HuH-7 (cell line): ENCODE measurements at places on chromosomes 7 and 10.

GRCh38 chr10:98260350-98260749 is 7.6 kb downstream of the LOXL4 start:
- DNase-seq = no peak

DNA sequence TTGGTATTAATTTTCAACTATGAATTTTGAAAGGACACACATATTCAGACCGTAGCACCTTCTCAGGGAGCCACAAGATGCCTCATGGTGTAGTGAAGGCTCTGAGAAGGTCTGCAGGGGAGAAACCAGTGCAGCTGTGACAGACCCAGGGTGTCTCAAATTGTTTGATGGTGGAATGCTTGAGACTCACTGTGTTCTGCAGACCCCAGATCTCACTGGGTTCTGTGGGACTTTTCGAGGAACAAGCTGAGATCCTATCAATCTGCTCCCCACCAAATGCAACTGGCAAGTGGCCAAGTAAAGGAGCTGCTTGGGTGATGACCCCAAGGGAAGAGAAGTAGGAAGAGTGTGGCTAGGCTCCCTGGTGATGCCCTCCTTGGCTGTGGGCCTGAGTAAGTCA is 130.5 kb upstream of the UNC5B start:
- no peak for DNase-seq

DNA sequence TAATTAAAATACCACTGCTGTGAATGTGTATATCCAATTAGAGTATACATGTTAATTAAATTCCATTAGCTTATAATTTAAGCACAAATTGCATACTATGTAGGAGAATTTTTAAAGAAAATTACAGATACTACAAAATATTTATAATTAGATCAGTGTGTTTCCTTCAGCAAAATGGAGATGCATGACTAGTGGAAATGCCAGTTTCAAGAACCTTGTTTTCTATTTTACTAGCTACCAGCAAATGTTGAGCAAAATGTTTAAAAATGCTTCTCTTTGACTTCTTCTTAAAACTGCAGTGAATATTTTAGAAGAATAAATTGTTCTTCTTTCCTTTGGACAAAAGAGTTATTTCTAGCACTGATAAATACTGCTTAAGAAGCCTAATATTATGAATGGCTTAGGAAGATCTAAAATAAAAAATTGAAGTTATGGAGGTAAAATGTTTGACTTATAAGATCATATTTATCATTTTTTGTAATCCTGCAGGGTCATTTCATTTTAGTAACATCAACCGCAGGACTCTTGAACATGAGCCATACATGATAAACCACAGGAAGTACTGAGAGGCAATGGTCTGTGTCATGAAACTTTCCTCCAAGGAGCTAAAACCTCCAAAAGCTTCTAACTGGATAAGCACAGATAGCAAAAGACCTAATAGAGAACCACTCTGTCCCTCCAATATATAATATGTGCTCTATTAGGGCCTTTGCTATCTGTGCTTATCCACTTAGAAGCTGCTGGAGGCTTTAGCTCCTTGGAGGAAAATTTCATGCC is 1066.0 kb upstream of the CELF2 start:
- DNase-seq = no peak

DNA sequence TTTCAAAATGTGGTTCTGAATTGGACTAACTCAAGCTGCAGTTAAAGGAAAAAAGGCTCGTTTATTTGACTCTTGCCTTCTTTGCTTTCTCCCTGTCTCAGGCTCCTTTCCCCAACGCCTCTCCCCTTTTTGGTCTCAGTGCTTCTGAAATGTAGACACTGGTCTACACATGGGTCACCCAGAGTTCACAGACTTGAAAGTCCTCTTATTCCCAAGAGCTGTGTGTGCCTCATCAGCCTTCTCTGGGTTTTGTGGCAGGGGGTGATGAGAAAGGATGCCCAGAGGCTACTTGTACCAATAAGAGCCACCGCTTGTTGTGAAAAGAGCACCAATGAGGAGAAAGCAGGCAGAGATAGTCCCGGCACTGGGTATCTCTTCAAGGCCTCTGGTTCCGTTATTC is 125.7 kb downstream of the BICC1 start:
- no peak for DNase-seq

GRCh38 chr10:78819361-78820006 is 249.3 kb upstream of the ZMIZ1 start:
- DNase-seq = no peak

- DNase-seq = no peak
Measured at GRCh38 chr10:17174626-17175025, 26.8 kb downstream of the TRDMT1 start.

- no peak for DNase-seq
Measured at GRCh38 chr10:43258211-43258561, 8.7 kb downstream of the RASGEF1A start.

DNA sequence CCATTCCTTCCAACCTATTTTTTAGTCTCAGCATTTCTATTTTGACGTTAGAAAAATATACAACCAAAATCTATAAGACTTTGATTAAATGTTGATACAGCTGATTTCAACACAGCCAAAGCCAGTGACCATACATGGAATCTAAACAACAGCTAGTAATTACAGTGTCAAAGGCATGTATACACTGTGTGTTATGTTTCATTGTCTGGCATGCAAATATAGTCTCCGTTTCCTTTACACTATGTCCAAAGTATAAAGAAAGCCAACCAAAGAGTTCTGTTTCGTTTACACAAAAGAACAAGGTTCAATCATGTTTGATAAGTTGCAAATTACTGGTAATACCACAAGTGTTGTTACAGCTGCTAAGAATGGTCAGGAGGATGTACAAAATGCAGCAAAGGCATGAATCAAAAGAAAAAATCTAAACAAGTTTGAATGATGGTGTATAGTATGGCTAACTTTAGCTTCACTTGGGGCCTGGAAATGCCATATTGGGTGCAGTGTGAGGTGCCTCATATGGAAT is 268.3 kb upstream of the FERD3L start:
- DNase-seq = no peak
